Transverse colon (tissue), 4 donors: ENCODE measurements at places on chromosomes 5 and 9.
A peak's percentile ranks its signal among the peaks of the same experiment; 100 is the strongest.

DNA sequence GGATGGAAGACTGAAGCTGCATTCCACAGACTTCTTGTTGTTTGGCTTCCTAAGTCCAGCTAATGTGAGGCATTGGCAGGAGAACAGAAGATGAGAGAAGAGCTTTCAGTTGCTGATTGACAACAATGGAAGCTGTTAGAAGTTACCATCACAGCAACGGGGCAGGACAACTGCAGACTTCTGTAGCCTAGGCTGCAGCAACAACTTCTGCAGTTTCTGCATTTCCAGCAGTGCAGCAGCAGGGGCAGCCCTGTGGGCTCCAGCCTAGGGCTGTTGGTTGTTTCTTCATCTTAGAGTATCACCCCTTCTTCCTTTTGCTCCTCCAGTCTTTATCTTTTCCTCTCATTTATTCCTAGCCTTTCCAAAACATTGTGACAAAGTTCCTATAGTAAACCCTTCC is 528.8 kb upstream of the PTGER4 start:
- DNase-seq: no peak

GRCh38 chr9:131583836-131584555 is 38.7 kb downstream of the PRRT1B start:
- DNase-seq: no peak

- no peak for DNase-seq
These were observed 2.6 kb downstream of the IGFBPL1 start for GRCh38 chr9:38421498-38422211.

DNA sequence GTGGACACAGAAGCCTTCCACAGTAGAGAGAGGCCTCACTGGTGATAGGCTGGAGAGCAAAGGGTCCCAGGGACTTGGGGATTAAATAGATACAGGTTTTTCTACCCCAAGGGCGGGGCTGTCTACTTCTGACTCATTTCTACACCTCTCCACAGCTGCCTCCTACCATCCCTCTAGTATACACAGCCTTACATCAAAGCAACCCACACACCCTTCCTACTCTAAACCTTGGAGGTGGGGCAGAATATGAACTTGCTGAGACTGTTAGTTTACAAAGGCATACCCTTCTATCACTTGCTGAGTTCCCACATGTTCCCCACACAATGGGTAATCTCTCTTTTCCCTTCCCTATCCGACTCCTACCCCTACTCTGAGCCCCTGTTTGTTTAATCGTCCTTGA is 19.9 kb upstream of the PCA3 start:
- DNase-seq: no peak

- DNase-seq: no peak
These were observed 23.7 kb downstream of the CWC27 start for GRCh38 chr5:64792469-64792868.

- DNase-seq: no peak
These were observed 92.7 kb downstream of the RFX3 start for GRCh38 chr9:3433066-3433465.

GRCh38 chr9:68950689-68951088 is 63.2 kb downstream of the PRKACG start:
- DNase-seq: no peak

- DNase-seq: no peak
These were observed 179.7 kb downstream of the TSSK1B start for GRCh38 chr5:113255105-113255504.

GRCh38 chr9:71001780-71002386 is 119.5 kb downstream of the TRPM3 start:
- peak; percentile 28 for DNase-seq

DNA sequence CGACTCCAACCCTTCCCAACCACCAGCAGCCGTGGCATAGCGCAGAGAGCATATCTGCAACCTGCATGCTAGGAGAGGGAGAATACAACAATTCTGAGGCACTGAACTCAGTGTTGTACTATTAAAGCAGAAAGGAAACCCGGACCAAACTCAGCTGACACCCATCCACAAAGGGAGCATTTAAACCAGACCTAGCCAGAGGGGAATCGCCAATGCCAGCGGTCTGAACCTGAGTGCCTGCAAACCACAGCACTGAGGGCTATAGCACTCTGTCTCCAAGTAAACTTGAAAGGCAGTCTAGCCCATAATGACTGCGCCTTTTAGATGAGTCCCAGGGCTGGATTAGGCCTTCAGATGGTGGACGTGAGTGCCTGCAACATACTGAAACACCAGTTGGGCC is 494.4 kb upstream of the PTPRD start:
- no peak for DNase-seq

GRCh38 chr9:72925126-72925789 is 27.6 kb downstream of the ALDH1A1 start:
- no peak for DNase-seq

DNA sequence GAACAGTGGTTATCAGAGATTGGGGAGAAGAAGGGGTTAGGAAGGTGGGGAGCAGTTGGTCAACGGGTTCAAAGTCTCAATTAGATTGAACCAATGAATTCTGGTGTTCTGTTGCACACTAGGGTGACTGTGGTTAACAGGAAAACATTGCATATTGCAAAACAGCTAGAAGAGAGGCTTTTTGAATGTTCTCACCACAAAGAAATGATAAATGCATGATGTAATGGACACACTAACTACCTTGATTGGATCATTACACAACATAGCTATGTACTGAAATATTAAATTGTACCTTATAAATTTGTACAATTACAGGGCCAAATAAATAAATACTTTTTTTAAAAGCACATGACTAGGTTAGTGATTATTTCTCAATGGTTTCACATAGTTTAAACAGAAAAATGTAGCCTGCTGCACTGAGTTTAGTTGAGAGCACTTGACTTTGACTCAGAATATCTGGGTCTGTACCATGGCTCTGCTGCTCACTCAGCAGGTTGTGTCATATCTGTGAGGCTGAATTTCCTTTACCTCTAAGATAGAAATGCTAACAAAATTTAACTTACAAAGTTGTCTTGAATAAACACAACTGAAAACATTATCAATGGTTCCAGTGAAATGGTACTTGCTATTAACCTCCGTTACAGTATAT is 30.4 kb downstream of the NUDT12 start:
- no peak for DNase-seq

DNA sequence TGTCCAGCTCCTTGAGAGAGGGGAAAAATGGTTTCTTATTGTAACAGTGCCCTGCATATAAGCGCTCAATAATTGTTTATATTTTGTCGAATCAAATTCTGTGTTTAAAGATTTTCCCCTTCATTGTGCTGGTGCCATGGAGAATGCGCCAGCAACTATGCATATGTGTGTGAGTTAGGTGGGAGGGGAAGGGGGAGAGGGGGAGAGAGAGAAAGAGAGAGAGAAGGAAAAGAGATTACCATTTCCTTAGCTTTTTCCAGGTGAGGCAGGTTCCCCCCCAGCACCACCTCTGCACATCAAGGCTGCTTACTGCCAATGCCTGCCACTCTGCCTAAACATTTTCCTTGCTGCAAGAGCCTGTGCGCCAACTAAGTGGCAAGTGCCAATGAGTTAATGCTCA is 111.0 kb downstream of the PJA2 start:
- no peak for DNase-seq

GRCh38 chr9:95250462-95251221 is 66.9 kb downstream of the FANCC start:
- DNase-seq: no peak

DNA sequence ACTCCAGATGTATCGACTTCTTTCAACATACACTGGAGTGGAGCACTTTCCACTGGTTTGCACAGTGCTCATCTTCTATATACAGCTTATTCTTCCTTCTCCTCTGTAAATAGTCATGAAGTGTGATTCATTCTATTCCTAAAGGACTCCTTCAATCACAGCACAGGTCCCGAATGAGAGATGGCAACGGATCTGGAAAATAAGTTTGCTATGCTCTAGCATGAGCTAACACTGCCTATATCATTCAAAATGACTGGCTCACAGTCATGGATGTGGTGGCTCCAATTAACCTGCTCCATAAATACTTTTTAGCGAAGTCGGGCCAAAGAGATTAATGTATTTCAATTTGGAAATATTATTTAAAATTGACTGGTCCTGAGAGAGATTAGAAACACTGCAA is 272.1 kb upstream of the CDH6 start:
- no peak for DNase-seq

DNA sequence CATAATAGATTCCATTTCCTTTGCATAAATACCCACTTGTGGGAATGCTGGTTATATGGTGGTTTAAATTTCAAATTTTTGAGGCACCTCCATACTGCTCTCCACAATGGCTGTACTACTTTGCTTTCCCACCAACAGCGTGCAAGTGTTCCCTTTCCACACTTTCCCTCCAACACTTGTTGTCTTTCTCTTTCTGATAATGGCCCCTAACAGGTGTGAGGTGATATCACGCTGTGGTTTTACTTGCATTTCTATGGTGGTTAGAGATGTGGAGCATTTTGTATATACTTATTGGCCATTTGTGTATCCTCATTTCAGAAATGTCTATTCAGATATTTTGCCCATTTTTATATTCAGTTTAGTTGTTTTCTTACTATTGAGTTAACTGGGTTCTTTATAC is 34.6 kb downstream of the CTSL start:
- no peak for DNase-seq
